ENCODE measurements at places on chromosomes 2 and 18. TPM values are rescaled to one million over a fixed set of nuclear protein-coding genes. Genes with fewer than 3 reads are reported as not detected.

GRCh38 chr18:58902961-58903360, 38.3 kb downstream of the ZNF532 start:
- DNase-seq, result no peak

DNA sequence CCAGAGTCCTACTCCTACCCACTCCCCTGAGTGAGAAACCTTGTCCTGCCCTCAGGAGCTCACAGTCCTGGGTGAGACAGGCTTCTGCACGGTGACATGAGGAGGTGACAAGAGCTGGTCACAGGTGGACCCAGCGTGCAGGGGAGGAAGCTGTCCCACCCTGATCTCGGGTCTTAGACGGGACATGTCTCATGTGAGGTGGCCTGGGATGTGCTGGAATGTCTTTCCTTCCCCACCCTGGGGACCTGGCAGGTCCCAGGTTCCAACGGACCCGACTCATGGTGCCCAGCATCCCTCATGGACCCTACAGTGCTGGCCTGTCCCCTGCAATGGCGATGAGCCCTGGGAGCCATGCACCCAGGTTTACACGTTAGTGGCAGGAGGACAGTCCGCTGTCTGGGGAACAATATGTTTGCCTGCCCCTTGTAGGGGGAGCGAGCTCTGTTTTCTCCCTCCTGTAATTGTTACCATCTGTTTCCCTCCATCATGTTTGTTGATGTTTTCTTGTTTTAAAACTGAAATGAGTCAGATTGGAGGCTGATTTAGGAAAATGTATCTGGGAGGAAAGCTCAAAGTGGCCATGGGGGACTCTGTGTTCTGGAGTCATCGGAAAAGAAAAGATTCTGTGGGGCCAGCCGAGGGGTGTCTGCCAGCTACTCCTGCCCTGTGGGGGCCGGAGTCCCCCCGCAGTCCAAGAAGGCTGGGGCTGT, 238.1 kb downstream of the KLHL29 start:
- DNase-seq, result no peak

- DNase-seq, result no peak
Measured at GRCh38 chr18:62370366-62370765, 45.3 kb downstream of the TNFRSF11A start.

- DNase-seq, result no peak
Measured at GRCh38 chr18:13572148-13572547, 154.2 kb downstream of the FAM210A start.

GRCh38 chr2:96082211-96083063, 33.9 kb downstream of the ADRA2B start:
- DNase-seq, result no peak

GRCh38 chr2:85396531-85397470, 13.4 kb downstream of the CAPG start:
- no peak for DNase-seq

UGT1A5 gene
- not detected for total RNA-seq

HOXD3 gene
- total RNA-seq, result not detected

- no peak for DNase-seq
Measured at GRCh38 chr2:171807119-171807518, 86.9 kb downstream of the SLC25A12 start.

SH3RF3 gene
- 8.4 TPM for total RNA-seq

- no peak for DNase-seq
Measured at GRCh38 chr2:157440404-157441071, 3.4 kb downstream of the CYTIP start.

GAD1 gene
- not detected for total RNA-seq

UGT1A10 gene
- total RNA-seq, result 0.41 TPM

- DNase-seq, result no peak
Measured at GRCh38 chr2:233803994-233804393, 25.9 kb downstream of the MROH2A start.

IL1A gene
- 0.90 TPM for total RNA-seq

DNA sequence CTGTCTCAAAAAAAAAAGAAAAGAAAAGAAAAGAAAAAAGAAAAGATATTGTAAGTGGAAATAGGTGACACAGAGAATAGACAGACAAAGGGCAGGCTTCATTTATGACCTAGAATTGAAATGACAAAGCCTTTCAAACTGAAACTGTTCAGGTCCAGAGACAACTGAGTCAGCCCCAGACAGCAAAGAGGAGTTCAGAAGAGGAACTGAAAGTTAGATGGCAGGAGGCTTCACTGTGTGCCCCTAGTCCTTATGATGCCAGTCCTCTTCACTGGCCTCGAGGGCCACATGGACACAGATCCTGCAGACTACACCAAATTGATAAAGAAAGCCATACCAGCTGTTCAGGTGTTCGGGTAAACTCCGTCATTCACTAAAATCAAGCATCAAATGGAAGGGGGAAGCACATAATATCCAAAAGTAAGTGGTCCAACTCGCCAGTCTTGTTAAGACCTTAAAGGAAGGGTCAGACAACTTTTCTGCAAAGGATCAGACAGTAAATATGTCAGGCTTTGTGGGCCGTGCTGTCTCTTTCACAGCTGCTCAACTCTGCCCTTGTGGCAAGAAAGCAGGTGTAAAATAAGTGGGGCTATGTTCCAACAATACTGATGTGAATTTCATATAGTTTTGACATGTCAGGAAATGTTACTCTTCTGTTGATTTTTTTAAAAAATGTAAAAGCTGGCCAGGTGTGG, 231.9 kb upstream of the MGAT5 start:
- no peak for DNase-seq

REG3A gene
- total RNA-seq, result not detected

DNA sequence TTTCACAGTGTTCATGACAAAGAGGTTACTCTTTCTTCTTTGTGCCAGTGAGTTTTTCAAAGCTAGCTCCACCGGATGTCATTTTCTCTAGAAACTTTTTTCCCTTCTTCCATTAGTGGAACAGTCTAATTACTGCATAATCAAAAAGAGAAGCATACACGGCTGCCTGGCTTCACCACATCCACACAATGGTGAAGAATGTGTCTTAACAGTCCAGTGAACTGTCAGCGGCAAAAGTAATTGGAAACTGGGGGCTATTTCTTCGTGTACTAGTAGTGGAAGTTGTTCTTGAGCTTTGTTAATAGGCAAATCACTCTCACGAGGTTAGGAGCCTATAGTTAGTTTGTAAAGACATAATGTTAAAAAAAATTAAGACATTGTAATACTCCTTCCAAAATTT, 32.9 kb upstream of the PIK3C3 start:
- no peak for DNase-seq

AMER3 gene
- not detected for total RNA-seq

MLPH gene
- total RNA-seq, result 5.2 TPM

GRCh38 chr2:96400049-96401000, 64.8 kb downstream of the NCAPH start:
- DNase-seq, result no peak

SLC9A4 gene
- total RNA-seq, result not detected

GRCh38 chr18:41864216-41864615, 90.8 kb upstream of the PIK3C3 start:
- DNase-seq, result no peak

- DNase-seq, result peak; percentile 26
Measured at GRCh38 chr2:219125886-219126270, 34.7 kb downstream of the NHEJ1 start.

APOB gene
- not detected for total RNA-seq

CYRIA gene
- total RNA-seq, result 5.6 TPM

All from fibroblast of the aortic adventitia (primary cell).